ENCODE measurements at places on chromosomes 12 and 14.
A peak's percentile ranks its signal among the peaks of the same experiment; 100 is the strongest.

- DNase-seq: peak; percentile 94
These were observed 11.1 kb downstream of the PRKAB1 start for GRCh38 chr12:119679081-119679480.

DNA sequence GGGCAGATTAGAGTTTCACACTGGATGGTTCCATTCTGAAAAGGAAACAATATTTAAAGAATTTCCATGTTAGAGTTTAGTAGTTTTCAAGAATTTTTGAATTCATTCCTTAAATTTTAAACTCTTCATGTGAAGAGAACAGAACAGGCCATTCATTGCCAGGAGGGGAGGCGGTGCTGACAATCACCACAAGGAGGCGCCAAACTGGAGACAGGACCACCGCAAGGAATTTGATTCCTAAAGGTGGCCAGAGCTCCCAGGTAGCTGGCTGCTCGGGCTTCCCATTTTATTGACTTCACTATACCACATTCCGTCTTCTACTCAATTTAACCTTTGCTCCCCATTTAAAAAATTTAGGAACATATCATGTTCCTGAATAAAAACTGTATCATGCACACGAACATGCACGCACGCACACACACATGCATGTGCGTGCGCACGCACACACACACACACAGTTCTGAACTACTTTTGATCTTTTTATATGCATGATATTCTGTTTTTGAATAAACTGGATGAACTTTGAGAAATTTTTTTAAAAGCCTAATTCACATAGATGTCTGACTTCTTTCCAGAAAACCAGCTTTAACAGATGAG lies 101.2 kb downstream of the NELL2 start:
- peak; percentile 23 for DNase-seq

DNA sequence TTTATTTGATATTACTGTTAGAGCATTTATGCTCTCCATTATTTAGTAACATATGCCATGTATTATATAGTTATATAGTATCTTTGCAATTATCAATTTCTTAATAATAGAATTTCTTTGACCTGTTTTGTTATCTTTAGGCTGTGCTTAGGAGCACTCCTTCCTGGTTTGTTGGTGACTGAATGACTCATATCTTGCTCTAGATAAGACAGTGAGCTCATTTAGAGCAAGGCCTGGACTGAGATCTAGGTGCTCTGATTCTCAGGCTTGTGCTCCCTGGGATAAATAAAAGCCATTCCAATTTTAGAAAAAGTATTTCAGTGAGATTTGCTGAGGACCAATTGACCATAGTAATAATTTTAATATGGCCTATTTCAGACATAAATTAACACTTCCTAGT lies 951.2 kb downstream of the FLRT2 start:
- DNase-seq: no peak

DNA sequence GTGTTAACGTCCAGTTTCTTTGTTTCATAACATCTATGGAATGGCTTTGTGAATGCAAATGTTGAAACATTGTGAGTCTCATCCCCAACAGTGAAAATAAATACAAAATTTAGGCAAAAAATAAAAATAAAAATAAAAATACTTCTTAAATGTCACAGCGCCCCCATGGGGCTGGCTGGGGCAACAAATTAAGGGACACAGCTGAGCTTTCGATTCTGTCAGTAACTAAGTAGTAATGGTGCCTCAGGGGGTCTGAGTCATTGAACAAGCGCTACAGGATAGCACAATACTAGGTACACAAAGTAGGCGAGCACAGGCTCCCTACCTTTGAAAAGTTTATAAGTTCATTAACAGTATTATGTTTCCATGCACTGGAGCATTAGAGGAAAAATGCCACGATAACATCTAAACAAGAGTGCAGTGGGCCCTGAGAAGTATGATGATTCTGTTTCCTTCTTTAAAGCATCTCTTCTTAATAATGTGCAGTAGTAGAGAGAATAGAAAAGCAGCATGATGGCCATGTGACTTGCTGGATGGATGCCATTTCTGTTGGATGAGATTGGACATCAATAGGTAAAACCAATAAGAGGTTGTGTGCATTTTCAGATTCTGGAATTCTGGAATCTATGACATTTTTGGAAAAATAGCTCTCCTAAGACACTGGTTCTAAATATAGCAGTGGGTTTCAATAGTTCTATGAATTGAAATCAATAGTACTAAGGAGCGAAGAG lies 667.2 kb downstream of the DIO2 start:
- no peak for DNase-seq

- DNase-seq: no peak
These were observed 19.0 kb upstream of the SLC6A12 start for GRCh38 chr12:232731-233614.

DNA sequence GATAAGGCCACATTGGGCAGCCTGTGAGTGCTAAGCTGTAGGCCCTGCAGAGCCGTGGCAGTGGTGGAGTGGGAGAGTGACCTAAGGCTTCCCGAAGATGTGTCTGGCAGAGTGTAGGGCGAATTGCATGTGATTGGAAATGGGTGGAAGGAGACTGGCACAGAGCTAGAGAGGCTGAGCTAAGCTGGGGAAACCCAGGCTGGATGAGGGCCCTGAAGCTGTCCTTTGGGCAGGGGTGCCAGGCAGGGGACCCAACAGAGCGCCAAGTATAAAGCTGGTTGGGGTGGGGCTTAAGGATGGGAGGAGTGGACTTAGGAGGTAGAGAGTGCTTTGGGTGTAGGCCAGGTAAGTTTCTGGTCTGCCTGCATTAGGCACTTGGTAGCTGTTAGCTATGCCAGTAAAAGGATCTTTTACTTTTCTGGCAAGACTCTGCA lies 47.9 kb downstream of the WDR20 start:
- DNase-seq: no peak

GRCh38 chr12:64054079-64054520 lies 168.0 kb downstream of the KICS2 start:
- DNase-seq: no peak

DNA sequence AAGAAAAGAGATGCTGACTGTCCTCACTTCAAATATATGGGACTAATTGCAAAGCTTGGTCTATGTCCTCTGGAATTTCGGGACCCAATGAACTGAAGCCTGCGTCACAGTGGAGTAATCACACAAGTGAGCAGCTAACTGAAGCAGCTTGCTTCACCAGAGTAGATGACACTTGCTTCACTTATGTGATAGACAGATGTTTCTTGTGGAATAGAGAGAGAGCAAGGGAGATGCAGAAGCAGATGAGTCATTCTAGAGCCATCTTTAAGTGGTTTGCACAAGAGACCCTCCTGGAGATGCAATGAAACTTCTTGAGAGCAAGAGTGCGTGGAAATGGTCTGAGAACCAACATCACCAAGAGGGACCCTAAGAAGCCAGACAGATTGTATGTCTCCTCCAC lies 1537.1 kb upstream of the FLRT2 start:
- DNase-seq: no peak

DNA sequence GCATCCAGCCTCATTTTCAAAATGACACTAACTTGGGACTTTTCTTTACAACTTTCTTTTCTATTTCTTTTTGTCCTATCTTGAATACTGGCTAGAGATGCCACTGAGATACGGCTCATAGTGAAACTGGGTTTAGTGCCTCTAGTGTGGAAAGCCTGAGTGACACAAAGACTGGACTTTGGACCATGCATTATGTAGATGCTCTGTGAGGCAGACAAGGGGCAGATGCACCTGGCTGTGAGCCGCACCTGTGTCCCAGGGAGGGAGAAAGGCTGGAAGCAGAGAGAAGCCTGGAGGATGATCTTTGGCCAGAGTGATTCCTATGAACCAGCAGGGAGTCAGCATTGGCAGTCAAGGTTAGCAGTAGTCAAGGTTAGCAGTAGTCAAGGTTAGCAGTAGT lies 852.3 kb upstream of the TMEM132C start:
- peak; percentile 88 for DNase-seq

DNA sequence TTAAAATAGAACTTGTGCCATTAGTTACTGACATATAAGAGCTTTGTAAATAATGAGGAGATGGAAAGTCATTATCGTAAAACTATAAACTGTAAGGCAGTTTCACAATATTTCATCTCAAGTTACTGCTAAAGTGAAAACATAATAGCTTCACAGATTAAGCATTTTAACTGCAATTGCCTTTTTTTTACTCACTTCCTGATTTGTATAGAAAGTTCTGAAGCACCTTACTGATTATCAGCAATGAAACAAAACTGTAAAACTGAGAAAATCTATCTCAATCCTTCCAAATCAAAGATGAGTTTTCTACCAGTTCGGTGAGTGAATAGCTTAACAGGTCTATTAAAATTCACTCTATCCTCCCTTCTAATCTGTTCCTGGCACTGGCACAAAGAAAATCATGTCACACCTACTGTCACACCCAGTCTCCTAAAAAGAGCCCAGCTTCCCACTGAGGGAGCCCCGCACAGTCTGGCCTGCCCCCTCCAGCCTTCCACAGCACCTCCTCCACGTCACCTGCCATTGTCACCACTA lies 161.4 kb upstream of the ABCD2 start:
- DNase-seq: no peak

- no peak for DNase-seq
These were observed 211.8 kb upstream of the HMGA2 start for GRCh38 chr12:65612440-65612839.

GRCh38 chr14:50497351-50497750 lies 35.0 kb downstream of the MAP4K5 start:
- DNase-seq: no peak

DNA sequence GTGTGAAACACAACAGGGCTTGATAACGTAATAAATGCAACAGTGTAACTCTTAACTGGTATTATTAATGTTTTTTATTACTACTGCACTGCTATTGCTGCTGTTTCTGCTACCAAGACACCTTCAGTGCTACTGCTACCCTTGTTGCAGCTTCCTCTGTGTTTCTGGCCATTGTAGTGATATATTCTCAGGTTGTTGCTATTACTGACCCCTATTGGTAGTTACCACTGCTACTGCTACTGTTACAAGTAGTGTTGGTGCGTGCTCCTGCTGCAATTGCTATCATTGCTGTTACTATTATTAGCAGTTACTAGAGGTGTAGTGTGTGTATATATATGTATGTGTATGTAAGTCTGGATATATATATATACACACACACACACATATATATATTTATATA lies 87.2 kb upstream of the PTPRB start:
- DNase-seq: no peak

- DNase-seq: no peak
These were observed 8.8 kb upstream of the CHGA start for GRCh38 chr14:92914087-92914656.

DNA sequence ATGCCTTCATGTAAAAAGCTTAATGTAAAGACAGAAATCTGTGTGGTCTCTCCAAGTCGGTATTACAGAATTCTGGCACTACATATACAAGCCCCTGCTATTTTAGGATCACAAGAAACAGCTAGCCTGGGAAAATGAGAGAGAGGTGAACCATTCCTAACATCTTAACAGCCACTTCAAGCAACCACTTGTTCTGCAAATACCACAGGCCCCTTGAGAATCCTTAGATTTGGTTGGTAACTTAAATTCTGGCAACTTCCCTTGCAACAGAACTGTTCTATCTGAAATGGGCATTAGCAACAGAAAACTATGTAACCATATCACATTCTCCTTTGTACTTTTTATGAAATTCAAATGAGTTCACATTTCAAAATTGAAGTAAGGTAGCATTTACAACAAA lies 68.5 kb downstream of the SPPL3 start:
- no peak for DNase-seq

DNA sequence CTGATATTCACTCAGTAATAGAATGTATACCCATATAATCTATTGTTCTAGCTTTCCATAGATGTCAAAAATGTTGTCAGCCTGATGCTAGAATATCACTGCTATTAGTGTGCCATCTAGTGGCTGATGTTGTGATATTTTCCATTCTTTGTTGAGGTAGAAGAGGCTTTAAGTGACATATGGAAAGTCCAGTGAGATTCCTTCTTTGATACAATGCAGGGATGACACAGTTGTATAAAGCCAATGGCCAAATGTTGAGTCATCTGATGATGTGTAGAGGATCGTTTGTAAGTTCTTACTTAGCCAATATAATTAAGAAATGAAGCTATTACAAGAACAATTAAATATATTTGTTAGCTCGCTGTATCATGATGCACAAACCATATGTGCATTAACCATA lies 58.1 kb upstream of the PCED1B start:
- DNase-seq: peak; percentile 21

GRCh38 chr12:120261951-120262851 lies 3.3 kb downstream of the PXN start:
- no peak for DNase-seq

- DNase-seq: peak; percentile 26
These were observed 84.3 kb upstream of the DIO3 start for GRCh38 chr14:101476916-101477553.

DNA sequence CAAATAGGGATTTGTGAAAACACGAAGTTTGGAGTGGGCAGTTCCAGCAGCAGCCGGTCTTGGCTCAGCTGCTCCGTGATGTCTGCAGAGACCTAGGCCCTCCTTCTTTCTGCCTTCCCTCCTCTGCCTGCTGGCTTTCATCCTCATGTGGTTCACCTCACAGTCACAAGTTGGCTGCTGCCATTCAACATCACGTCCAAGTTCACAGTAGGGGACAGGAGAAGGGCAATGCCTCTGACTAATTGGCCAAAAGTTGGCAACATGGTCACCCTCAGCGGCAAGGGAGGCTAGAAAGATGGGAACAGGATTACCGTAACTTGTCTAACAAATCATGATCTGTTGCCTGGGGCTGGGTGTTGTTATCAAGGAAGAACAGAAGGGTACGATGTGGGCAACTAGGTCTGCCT lies 7.8 kb upstream of the CACNA2D4 start:
- DNase-seq: no peak

GRCh38 chr12:88591343-88591742 lies 11.1 kb upstream of the KITLG start:
- no peak for DNase-seq

DNA sequence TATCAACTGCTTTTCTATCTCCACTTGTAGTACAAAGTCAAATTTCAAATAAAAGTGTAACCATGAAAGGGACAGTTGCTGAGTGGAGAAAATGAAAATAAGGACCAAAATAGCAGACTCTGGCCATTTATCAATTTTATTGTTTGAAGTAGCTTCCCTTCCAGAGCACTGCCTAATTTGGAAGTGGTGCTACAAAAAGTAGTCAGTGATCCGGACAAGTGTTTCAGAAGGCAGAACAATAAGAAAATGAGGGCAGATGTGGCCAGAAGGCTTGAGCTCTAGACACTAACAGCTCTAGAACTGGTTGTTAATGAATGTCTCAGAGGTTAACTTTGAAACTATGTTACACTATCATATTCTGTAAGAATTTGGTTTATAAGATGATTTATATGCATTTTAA lies 48.9 kb downstream of the ABCC9 start:
- no peak for DNase-seq

DNA sequence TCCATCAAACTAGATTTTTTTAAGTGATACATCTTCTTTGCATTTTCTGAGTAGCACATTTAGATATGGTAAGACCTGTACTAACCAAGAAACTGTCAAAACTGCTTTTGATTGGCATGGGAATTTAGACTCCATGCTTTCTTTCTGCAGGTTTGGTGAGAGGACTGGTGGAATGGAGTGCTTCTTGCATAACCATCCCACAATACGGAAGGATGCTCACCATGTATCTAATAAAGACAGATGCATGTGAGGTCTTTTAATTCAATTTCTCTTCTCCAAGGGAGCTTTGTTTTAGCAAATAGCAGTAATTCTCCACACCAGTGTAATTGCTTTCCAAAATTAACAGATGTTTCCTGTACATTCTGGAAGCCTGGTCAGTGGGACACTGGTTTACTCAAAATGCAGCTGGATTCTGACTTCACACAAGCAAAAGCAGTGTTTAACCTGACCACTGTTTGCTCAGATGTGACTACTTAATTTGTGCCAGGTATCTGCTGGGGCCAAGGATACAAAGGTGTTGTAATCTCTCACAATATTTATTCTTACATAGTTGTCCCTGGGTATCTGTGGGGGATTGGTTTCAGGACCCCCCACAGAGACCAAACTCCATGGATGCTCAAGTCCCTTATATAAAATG lies 26.1 kb downstream of the FGD6 start:
- DNase-seq: peak; percentile 58

Measured in NCI-H146 (cell line).